ENCODE measurements at places on chromosomes 12 and 14.

DNA sequence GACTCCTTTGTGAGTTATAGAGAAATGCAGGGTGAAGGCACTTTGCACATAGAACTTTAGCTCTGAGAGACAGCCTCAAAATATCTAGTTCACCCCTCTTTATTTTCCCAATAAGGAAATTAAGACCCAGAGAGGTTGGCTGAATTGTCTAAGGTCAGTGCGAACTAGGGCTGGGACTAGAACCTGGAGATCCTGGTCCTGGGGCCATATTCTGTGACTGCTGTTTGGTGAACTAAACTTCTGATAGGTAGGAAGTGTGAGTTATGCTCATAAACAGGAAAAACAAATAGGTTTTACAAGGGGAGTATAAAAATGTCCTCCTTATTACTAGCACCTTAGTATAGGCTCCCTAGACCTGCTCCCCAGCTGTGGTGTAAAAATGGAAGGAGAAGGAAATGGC is 53.9 kb downstream of the DAD1 start:
- no peak for DNase-seq

- no peak for DNase-seq
Measured at GRCh38 chr14:77175843-77176242, 5.8 kb upstream of the TMEM63C start.

GRCh38 chr12:48192861-48193260 is 9.4 kb downstream of the CCDC184 start:
- DNase-seq: no peak

DNA sequence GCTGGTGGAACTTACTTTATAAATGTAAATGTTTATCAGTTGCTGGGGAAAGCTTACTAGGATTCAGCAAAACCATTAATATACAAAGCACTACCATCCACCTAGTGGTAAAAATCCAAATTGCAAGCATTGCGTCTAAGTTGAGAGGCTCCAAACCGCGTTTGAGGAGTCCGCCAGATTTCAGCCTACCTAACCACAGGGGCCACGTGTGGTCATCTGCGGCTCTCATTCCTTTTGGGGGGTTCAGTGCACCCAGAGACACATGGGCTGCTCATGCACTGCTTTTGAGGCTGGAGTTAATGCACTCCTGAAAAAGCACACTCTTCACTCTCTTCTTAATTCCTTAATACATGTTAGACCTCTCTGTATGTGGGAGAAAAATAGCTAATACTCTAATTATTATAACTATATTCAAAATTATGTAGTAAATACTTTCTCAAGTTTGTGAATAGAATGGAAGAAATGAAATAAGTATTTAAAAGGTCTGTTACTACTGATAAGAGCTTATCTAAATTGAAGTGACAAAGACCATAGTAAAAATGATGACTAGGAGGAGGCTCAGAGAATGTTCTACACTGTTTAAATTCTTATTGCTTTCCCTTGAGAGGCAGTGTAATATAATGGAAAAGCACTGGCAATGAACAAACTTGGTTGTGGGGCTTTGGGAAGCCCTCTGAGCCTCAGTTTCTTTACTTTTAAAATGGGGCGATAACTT is 41.4 kb upstream of the MANSC4 start:
- DNase-seq: no peak

- no peak for DNase-seq
Measured at GRCh38 chr12:52246720-52247621, 13.9 kb downstream of the KRT7 start.

- DNase-seq: no peak
Measured at GRCh38 chr14:51784466-51784865, 75.9 kb upstream of the GNG2 start.

GRCh38 chr14:104238424-104239184 is 100.2 kb downstream of the KIF26A start:
- DNase-seq: no peak

- DNase-seq: no peak
Measured at GRCh38 chr14:37720131-37720530, 124.7 kb downstream of the TTC6 start.

- DNase-seq: no peak
Measured at GRCh38 chr12:42070036-42070435, 74.6 kb downstream of the GXYLT1 start.

DNA sequence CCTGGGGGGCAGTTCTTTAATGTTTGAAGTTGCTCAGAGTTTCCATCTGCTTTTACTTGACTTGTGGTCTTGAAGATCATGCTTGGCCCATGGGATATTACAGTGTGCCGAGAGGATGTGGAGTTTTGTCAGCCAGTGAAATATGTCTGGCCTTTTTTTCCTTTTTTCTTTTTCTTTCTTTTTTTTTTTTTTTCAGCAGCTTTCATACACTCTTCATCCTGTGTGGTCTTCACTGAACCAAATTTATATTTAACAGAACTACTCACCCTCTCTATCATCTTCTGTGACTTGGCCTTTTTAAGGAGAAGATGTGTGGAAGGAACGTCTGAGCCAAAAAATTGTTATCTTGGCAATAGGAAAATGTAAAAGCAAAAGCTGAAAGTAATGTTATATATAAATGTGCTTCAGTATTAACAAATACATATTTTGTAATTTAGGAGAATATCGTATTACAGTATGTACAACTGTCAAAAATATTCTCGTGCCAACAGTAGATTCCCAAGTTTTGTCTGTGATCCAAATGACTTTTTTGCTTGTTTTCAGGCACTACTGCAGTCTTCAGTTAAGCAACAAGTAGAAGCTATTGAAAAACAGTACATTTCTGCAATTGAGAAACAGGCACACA is 200.6 kb downstream of the CCDC91 start:
- DNase-seq: no peak

DNA sequence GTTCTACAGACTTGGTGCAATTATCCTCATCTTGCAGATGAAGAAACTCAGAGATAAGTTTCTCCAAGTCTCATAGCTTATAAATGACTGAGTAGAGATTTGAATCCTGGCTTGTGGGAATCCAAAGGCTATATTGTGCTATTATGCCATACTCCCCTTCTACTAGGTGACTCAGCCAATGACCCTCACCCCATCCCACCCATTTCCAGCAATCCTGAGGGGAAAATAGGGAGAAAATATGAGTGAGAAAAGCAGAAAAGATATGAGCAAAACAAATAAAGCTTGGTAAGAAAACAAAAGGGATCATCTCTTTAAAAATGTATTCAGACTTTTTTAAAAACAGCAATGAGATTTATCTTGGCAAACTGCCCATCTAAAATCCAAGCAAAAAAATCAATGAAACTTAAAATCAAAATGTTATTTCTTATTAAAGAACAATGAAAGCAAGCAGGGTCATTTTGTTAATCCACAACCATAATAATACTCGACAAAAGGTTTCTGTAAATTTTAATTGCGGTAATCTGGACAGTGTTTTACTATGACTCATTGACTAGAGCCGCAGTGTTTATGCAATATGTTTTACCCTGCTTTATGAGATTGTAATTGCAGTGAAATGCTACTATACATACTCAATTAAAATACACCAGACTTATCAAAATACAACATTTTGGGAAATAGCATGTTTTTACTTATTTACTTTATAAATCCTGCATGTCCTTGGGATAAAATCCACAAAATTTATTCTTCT is 13.1 kb upstream of the LGR5 start:
- DNase-seq: no peak

- DNase-seq: no peak
Measured at GRCh38 chr12:124420996-124421674, 126.2 kb downstream of the RFLNA start.

DNA sequence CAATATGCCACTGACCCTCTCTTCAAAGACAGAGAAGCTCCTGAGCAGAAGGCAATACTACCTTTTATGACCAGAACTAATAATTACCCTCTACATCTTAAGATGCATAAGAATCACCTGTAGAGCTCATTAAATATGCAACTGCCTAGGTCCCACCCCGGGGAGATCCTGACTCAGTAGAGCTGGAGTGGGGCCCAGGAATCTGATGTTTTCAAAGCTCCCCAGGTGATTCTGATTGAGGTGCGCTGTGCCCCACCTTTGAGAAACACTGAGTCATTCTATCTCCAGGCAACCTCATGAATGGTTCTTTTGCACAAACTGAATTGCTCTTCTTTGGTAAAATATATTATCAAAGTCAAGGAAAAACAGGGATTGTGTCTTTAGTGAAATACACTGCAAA is 149.3 kb upstream of the BMP4 start:
- DNase-seq: no peak

DNA sequence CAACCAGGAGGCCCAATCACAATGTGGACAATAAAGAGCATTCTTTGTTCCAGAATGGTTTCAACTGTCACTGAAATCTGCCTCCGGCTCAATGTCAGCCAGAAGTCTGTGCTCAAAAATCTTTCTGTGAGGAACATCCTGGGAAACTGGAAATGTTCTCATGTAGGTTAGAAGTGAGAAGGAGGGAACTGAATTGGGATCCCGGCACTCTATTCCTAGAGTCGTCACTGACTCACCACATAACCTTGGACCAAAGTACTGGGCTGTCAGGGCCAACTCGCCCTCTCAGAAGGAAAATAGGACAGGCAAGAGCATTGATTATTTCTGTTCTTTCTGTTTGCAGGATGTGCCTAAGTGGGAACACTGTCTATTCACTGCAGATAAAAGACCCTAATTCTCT is 57.6 kb downstream of the PRKAB1 start:
- no peak for DNase-seq

- DNase-seq: no peak
Measured at GRCh38 chr14:74978416-74978947, 23.1 kb upstream of the PGF start.

DNA sequence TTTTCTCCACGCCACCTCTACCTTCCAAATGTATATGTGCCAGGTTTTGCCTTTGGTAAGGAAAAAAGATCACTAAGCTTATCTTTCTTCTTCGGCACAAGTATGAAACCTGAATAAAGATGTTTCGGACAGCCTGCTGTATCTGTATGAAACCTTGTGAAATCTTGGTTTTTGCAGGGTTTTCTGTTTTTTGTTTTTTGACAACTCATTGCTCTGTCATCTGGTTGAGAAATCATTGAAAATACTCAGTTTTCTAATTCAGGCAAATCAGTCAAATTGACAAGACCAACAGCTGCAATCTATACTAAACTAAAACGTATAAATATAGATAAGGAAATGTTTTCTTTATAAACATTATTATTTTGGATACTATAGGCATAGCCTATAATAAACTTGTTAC is 63.1 kb upstream of the FGD4 start:
- no peak for DNase-seq

GRCh38 chr14:95398630-95399547 is 79.2 kb upstream of the CLMN start:
- DNase-seq: no peak

- no peak for DNase-seq
Measured at GRCh38 chr14:89625244-89625713, 208.2 kb upstream of the FOXN3 start.

GRCh38 chr14:62126879-62127478 is 364.8 kb downstream of the SNAPC1 start:
- DNase-seq: no peak

DNA sequence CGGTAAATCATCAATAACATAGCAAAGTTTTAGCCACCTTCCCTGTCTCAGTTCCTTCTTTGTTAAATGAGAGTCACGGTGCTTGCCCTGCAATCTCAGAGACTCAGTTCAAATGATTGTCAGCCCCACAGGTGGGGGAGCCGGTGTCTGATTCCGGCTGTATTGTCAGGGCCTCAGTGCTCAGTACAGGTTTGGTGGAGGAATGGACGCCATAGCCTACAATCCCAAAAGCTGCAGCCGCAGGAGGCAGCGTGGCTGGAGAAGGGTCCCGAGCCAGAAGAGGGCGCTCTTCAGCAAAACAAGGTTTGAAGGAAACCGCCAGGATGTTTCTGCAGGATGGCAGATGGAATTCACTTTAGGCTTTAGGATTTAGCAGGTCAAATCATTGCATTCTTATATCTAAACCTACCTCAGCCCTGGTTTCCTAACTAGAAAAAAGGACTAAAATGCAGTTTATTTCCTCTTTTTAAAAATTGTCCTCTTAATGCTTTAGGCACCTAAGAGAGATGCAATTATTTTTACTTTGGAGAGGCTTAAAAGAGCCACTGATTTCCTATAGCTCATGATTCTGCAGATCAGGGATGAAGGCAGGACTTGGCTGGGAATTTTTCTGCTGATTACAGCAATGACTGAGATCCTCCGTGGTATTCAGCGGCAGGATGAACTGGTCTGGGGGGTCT is 29.2 kb downstream of the FOS start:
- peak; percentile 66 for DNase-seq

DNA sequence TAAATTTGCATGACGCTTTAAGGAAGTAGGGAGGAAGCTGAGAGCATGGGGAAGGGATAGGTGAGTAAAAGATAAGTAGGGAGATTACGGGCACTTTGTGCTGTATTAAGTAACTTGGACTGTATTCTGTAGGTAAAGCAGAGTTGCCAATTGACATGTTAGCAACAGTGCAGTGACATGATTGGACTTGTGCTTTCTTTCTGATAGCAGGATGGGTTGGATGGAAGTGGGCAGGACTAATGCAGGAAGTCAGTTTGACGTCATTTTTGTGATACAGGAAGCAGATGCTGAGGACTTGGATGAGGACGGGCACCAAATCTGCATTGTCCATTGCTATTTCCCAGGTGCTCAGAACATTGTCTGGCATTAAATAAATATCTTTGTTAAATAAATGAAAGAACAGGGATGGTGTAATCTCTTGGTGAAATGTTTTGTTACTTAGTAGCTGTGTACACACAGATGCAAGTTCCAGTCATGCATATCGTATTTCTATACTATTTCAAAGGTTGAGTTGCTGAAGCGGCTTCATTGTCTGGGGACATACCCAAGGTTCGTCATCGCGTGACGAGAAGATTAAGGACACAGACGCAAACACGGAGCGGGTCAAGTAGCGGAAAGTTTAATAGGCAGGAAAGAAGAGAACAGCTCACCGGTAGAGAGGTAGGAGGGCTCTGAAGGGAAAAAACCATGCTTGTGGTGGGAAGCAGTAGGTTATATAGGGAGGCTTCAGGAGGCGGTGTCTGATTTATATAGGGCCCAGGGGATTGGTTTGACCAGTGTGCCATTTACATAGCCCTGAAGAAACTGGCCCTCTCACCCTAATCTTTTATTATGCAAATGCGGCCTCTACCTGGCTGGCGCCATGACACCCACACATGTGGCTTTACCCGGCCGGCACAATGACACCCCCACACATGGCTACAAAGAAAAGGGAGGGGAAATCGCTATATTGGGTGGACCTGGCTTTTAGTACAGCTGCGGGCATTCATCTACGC is 30.7 kb downstream of the GUCY2C start:
- no peak for DNase-seq

GRCh38 chr12:68971404-68971803 is 38.4 kb upstream of the CPM start:
- DNase-seq: no peak

- DNase-seq: no peak
Measured at GRCh38 chr14:76227450-76228050, 75.8 kb downstream of the GPATCH2L start.

- DNase-seq: no peak
Measured at GRCh38 chr14:71533390-71533789, 398.8 kb upstream of the RGS6 start.

DNA sequence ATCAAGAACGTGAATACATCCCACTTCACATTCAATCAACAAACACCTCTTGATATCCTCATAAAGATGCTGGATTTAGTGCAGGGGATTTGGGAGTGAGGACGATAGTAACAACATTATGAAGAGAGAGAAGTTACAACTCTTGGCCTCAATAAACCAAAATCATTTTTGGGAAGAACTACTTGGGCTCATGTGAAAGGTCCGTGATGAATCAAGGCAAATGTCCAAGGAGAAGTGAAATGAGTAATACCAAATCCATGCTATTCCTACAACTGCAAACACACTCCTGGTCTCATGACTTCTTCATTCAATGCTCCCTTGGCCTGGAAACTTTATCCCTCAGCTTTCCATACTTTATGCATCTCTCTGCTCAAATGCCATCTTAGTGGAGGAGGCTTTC is 162.0 kb upstream of the LMNTD1 start:
- no peak for DNase-seq

- DNase-seq: no peak
Measured at GRCh38 chr14:55712491-55712890, 132.5 kb downstream of the KTN1 start.
